ENCODE measurements at places on chromosomes 5 and 9. TPM values are rescaled to one million over a fixed set of nuclear protein-coding genes. Genes with fewer than 3 reads are reported as not detected.

CSF2 gene
- total RNA-seq, result not detected

DNA sequence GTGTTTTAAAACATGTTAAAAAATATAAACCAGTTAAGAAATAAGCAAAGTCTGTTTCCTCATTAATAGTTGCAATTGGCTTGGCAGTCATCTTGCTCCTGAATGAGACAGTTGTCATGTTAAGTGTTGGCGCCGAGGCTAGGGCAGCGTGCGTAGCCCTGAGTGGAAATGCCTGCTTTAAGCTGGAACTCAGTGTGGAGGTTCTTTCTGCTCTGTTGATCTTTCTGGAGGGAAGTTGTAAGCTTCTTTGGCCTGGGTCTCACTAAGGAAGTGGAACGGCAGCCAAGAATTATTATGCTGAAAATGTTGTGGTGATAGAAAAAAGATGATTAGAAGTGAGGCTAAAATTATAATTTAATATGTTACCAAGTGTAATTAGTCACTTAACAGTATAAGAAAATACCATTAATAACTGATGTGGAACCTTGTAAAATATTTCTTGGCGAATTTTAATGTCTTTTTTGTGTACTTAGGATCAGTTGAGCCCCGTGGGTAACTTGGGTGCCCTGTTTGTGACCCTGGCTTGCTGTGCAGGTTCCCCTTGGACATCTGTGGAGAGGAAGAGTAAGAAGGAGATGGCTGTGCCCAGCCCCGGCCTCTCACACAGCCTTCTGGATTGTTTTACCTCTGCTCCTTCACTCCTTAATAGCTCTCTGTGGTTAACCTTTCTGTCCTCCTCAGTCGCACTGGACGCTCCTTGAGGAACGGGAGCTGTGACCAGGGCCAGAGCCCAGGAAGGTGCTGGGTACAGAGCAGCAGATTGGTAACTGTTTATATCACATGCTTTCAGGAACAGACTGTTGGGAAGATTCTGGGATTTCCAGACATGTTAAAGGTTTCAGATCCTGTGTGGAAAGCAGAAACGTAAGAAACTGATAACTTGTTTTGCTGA lies 31.0 kb downstream of the PCBD2 start:
- no peak for DNase-seq

DIPK1B gene
- 6.6 TPM for total RNA-seq

DNA sequence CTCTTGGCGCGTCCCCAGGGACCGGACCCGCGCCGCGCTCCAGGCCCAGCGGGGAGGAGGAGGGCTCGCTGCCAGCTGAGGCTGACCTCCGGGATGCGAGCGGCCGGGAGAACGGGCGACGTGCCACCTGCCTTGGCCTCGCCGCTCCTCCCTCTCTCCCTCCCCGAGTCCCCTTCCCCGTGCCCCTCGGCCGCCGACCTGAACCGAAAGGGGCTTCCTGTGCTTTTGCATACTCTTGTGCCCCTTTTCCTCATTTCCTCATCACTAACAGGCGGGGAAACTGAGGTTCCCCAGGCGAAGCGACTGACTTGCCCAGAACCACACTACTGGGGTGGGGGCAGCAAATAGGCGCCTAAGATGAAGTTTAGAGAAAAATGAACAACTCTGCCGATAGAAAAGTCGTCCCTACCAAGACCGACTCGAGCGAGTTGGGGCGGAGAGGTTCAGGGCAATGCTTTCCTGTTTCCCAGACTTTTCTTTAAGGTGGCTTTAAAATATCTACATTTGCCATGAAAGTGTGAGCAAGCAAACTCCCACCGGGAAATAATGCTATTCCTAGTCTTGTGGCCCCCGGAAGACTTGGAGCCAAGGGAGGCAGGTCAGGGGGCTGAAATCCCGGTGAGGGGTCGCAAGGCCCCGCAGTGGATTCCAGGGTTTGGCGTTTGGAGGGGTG lies 580 bp upstream of the DUSP1 start:
- DNase-seq, result no peak

RALGPS1 gene
- 48.8 TPM for total RNA-seq

SMIM27 gene
- total RNA-seq, result 12.3 TPM

DNA sequence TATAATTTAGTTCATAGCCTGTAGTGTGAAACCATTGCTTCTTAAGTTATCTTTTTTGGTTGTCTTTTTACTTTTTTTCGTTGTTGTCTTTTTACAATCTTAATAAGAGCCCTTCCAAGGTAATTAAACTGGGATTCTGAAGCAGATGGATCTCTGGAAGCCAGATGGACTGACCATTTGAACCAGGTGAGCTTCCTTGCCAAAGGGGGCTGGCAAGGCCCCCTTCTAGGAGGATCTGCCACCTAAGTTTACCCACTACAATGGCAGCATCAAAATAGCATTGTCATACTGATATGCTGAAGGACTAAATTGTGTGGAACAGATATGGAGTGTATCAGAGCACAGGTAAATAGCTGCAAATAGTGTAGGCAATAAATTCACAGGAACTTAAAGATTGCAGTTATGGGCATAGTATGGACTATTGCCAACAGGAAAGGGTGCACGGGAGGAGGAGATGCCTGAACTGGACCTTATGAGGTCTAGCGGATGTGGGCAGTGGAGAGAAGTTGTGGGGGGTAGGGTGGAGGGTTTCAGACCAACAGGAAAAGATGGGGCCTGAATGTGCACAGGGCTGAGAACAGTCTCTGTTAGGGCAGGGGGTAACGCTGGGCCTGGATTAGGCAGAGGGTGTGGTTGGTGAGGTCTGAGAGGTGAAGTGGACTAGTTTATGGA lies 61.5 kb upstream of the CTXN3 start:
- DNase-seq, result no peak

FGF10 gene
- 12.8 TPM for total RNA-seq

GRCh38 chr5:159552751-159553150 lies 222.5 kb upstream of the IL12B start:
- DNase-seq, result no peak

NDST1 gene
- total RNA-seq, result 54.3 TPM

- DNase-seq, result peak; percentile 62
Measured at GRCh38 chr9:88604836-88605511, 70.0 kb downstream of the NXNL2 start.
